Activated CD4-positive, alpha-beta T cell treated with anti-CD3 and anti-CD28 coated beads for 36 hours (primary cell): ENCODE measurements at places on chromosomes 5 and 9.

GRCh38 chr5:50365426-50366251, 75.4 kb downstream of the EMB start:
- peak; percentile 14 for DNase-seq

GRCh38 chr5:74978345-74978744, 74.0 kb downstream of the GCNT4 start:
- DNase-seq = no peak

- DNase-seq = no peak
Measured at GRCh38 chr9:2874001-2874750, 30.3 kb upstream of the PUM3 start.

DNA sequence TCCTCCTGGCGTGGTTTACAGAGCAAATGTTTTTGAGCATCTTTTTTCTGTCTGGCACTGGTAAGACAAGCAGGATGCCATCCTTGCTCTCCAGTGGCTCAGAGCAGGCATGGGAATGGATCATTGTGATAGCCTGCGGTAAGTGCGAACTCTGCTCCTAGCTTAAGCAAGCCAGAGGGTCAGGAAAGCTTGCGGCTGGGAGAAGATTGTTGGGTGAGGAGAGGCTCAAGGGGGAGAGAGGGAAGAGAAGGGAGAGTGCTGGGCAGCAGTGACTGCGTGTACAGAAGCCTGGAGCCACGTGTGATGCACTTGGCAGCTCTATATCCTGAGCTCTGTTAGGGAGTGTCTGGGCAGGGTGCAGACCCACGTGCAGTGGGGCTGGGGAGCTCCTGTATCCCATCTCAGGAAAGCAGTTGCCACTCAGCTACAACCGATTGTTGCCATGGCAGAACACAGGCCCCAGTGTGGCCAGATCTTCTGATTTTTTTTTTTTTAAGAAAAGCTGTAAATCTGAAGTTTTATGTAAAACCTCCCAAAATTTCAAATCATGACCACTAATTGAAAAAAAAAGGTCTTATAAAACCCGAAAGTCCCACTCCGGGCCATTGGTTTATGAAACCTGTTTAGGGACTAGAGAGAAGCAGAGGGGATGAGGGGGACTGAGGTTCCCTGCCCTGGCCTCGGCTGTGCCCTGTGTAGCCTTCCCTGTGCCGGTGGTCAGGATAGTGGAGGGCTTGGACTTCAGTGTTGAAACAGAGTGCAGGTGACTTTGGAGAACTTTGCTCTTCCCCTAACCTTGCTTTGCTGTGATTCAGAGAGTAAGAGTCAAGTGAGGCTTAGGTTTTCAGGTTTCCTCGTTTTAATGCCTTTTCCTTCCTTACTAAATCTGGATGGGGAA, 67.3 kb downstream of the ZNF618 start:
- no peak for DNase-seq

DNA sequence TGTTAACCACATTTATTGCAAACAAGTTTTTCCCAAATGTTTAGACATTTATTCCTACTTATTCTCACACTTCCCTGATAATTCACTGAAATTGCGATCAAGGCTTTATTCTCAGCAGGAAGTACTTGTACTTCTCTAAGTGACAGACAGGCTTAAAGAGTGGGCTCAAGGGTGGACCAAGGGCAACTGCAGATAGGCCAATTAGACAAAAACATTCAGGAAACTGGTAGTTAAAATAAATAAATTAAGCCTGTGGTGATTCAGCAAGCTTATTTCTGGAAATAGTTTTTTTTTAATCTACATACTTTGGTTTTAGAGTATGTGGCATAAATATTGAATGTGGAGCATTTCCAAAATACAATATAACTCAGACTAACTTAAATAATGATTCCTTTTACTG, 136.1 kb downstream of the UGCG start:
- no peak for DNase-seq

GRCh38 chr9:81268048-81268447, 421.3 kb downstream of the TLE1 start:
- no peak for DNase-seq

GRCh38 chr5:121702682-121703081, 149.0 kb upstream of the FTMT start:
- no peak for DNase-seq

- DNase-seq = no peak
Measured at GRCh38 chr9:11192993-11193392, 580.2 kb upstream of the PTPRD start.

DNA sequence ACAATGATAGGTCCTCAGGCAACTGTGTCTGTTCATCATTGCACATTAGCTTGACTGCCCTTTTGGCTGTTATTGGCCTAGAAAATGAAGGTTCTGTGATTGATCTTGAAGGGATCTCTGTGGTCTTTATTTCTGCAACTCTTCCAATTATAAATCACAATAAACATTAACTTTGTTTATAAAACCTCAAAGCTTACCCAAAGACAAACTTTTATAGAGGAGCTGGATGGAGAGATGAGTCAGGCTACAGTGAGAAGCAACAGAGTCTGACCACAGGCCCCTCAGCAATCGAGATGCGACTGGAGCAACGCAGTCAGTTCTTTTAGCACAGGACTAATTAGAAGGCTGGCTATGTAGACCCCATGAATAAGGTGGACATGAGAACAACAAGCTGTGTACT, 5.3 kb downstream of the MACROH2A1 start:
- no peak for DNase-seq

DNA sequence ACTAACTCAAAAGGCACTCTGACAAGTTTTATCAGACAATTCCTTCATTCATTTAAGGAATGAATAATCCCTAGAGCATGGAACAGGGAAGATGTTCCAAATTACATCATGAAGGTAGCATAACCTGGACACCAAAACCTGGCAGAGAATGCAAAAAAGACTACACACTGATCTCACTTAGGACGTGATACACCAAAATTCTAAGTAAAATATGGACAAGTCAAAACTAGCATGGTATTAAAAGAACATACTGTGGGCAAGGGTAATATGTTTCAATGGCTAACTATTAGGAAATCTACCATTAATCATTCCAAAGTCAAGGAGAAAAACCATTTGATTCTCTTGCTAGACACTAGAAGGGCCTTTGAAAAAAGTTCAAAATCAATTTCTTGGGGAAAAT, 176.5 kb downstream of the HSPA4 start:
- no peak for DNase-seq

- no peak for DNase-seq
Measured at GRCh38 chr5:10870791-10871190, 109.8 kb upstream of the DAP start.

- no peak for DNase-seq
Measured at GRCh38 chr5:41087461-41087860, 16.3 kb upstream of the MROH2B start.
